ENCODE measurements at places on chromosomes 7 and 10.
A peak's percentile ranks its signal among the peaks of the same experiment; 100 is the strongest.

DNA sequence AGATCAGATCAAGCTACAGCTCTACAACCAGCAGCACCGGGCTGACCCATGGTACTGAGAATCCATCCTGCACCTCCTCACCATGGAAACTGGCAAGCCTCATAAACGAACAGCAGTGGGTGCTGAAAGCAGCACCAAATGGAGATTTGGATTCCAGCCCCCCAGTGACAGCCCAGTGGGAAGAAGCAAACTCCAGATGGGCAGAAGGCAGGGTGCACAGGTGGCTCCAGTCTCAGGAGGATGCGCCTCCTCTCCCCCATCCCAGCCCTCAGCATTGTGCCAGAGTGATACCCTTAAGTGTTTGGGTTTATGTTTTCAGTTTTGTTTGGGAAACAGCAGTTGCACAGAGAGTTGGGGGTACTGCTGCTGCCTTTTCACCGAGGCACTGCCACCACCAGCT is 20.6 kb upstream of the SMO start:
- DNase-seq, result peak; percentile 51

DNA sequence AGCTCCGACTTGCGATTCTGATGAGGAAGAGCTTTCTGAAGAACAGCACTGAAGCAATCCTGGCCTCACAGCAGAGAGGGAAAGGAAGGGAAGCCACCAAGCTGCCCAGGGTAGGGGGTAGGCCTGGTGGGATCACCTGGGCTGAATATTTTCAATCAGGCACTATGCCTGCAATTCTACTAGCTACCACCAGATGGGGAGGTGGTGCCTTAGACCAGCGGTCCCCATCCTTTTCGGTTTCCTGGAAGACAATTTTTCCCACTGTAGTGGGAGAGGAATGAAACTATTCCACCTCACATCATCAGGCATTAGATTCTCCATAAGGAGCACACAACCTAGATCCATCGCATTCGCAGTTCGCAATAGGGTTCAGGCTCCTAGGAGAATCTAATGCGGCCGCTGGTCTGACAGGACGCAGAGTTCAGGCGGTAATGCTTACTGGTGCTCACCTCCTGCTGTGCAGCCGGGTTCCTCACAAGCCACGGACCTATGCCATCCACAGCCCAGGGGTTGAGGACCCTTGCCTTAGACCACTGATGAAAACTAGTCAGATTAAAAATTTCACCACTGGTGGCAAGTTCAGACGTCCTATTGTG is 2.7 kb downstream of the LRRC20 start:
- no peak for DNase-seq

DNA sequence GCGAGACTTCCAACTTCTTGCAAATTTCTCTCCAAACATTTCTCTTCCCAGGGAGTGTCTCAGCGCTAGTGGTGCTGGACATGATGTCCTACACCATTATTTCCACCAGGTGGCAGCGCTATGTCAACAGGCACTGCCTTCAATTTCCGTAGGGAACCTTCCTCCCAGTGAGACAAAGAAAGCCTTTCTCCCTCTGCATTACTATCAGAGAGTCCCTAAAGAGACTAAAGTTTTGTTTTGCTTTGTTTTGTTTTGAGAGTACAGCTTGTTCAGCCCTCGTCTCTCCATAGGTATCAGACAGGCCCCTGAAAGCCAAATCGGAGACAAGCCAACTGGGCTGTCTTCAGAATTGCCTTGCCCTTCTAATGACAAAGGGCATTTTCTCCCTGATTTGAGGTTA is 44.2 kb upstream of the GGCT start:
- DNase-seq, result peak; percentile 80

GRCh38 chr10:117638200-117638599 is 95.7 kb downstream of the EMX2 start:
- DNase-seq, result no peak

DNA sequence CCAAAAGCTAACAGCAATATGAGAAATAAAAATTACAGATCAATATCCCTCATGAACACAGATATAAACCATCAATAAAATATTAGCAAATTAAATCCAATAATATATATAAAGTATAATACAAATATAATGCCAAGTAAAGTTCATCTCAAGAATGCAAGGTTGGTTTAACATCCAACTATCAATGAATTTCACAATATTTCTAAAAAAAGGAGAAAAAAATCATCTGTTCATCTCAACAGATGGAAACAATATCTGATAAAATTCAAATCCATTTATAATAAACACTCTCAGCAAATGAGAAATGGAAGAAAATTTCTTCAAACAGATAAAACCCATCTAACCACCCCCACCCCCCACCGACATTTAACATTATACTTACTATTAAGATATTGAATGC is 86.9 kb downstream of the SIRT1 start:
- no peak for DNase-seq

DNA sequence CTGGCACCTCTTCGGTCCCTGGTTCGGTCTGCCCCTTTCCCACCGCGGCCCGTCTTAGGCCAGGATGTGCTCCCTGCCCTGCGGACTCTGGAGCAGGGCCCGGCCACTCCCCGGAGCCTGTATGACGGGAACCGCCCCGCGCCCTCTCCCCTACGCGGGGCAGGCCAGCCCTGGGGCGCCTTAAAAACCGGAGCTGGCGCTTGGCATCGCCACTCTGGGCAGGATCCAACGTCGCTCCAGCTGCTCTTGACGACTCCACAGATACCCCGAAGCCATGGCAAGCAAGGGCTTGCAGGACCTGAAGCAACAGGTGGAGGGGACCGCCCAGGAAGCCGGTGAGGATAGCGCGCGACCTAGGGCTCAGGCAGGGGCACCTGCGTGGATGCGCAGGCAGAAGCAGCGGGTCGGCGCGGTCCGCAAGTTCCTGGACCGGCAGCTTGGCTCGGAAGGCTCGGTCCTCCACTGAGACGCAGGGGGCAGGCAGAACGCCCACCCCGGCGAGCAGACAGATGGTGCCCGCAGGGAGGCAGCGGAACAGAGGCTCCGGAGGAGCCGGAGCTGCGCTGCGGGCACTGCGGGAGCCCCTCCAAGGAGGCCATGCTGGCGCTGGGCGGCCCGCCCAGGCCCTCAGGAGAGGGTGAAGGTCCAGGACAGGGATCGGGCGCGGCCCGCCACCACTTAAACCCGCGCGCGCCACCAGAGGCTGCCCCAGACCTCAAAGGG is at the start of gene ADIRF:
Gene ADIRF, plus strand, starts transcription at position 212 of the 723 bp plus-strand sequence. Its CDS starts 63 bp downstream, at position 275.
- DNase-seq, result no peak

DNA sequence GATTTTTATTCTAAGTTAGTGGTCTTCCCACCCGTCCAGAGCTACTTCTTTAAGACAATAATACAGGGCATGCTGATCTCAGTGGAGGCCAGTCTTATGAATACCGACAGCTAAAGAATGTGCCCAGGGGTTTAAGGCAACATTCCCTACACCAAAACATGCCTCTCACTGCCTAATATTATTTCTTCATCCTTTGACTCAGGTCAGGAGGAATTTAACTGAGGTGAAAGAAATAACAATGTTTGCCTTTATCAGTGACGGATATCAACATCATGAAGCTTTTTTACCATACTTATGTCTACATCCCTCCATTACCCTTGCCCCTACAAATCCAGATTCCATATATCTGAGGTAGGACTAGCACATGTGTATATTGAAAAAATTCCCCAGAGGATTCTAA is 33.3 kb upstream of the TES start:
- DNase-seq, result no peak

DNA sequence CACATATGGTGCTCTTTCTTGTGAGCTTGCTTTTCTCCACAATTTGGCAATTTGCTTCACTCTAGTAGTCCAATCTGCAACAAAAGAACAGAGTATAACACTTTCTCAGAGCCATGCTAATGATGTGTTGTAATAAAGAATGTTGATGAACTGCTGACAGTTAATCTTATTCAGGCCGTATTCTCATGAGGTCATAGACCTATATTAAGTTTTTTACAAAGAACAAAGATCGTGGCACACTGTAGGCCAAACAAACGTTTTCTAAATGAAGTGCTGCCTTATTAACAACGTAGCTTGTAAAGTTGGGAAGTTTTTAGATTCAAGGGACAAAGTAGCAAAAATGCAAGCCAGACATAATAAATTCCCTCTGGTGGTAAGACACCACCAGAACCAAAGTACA is 160.1 kb downstream of the GALNT11 start:
- DNase-seq, result no peak
